ENCODE measurements at places on chromosomes 4 and X. TPM values are rescaled to one million over a fixed set of nuclear protein-coding genes. Genes with fewer than 3 reads are reported as not detected.

DNA sequence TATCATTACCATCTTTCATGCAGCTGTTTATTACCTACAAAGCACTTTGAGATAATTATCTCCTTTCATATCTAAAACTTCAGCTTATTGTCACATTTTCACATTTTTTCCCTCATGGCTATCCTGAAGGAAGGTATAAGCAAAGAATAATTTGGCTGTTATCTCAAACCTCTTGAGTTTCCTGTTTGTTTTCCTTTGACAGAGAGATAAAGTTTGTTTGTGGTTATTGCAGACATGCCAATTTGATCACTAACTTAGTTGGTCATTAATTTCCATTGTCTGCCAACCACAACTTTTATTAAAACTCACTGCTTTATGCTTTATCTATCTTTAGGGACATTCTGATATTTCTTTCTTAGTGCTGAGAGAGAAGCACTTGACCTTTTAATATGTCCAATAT lies 89.8 kb upstream of the SPANXB1 start:
- no peak for DNase-seq
- H3K36me3 ChIP-seq = no peaks in the 10 kb centered on the region
- no peaks in the 10 kb centered on the region for H3K27me3 ChIP-seq
- no peak overlapping the region for H3K27ac ChIP-seq
- H3K4me3 ChIP-seq = no peak overlapping the region

DNA sequence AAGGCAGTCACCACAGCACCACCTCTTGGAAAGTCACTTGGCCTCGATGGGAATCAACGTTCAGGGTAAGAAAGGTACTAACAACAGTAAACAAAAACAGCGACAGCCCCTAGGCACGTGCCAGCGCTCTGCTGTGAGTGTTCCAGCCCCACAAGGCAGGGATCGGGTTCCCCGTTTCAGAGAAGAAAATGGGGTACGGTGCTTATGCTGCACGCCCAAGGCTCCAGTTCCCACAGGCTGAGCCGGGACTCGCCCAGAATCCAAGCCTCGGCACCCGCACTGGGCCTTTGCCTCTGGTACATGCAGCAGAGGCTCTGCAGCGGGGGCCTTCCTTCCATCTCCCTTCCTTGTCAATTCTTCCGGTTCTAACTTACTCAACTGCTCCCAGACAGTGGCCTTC lies 37.3 kb downstream of the WDR1 start:
- H3K4me1 ChIP-seq = no peaks in the 10 kb centered on the region
- no peak overlapping the region for H3K27ac ChIP-seq
- peaks cover 66% of the 10 kb centered on the region for H3K36me3 ChIP-seq
- DNase-seq = peak; percentile 17
- no peaks in the 10 kb centered on the region for H3K27me3 ChIP-seq

DNA sequence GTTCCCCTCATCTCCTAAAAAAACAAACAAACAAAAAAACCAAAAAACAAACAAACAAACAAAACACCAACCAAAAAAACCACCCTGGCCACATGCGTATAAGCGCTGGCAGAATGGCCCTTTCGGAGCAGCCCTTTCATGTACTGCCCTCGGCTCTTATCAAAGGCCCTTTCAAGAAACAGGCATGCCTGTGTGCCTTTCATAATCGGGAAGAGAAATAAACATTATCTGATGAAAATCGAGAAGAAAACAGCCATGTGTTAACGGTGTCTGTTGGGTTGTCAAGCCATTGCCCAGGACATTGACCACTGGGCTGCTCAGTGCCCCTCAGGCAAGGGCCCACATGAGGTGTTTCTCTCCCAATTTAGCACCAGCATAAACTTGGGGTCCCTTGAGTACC lies 68.3 kb downstream of the PJA1 start:
- no peak overlapping the region for H3K27ac ChIP-seq
- no peaks in the 10 kb centered on the region for H3K4me1 ChIP-seq
- no peaks in the 10 kb centered on the region for H3K27me3 ChIP-seq
- DNase-seq = no peak

DNA sequence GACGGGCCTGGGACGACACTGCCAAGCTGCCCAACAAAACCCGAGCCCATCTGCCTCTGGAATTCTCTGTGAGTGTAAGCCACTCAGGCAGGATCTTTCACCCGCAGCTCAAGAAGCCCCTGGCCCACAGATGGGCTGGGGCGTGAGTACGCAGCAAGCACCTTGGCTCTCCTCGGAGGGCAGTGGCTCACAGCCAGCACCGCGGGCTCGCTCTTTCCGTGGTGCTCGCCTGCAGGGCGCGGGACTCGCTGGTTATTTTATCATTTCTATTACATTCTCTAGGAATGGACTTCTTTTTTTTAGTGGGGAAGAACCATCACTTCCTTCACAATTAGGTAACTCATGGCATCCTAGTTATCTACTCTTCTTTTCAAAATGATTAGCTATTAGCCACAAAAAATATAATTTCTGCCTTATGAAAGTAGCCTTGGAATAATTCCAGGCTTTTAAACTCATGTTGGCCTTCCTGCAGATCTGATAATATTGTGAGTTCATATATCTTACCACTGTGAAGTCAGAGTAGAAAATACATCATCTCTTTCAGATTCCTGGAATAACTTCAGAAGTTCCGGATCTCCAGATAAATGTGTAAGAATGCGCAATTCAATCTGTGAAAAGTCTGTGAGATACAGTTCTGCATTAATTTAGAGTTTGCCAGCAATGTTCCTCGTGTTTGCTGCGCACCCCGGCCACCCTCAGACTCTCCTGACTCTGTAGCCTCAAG lies 68.6 kb downstream of the NAT8L start:
- no peaks in the 10 kb centered on the region for H3K27me3 ChIP-seq
- no peaks in the 10 kb centered on the region for H3K4me1 ChIP-seq
- H3K27ac ChIP-seq = no peak overlapping the region
- no peaks in the 10 kb centered on the region for H3K36me3 ChIP-seq
- no peak for DNase-seq
- H3K4me3 ChIP-seq = no peak overlapping the region

RTL5 gene
- 2.1 TPM for total RNA-seq

SMAD1 gene
- 40.4 TPM for total RNA-seq

TMPRSS11B gene
- total RNA-seq = not detected

S100P gene
- 137 TPM for total RNA-seq
